ENCODE measurements at places on chromosomes 11 and 22.

DNA sequence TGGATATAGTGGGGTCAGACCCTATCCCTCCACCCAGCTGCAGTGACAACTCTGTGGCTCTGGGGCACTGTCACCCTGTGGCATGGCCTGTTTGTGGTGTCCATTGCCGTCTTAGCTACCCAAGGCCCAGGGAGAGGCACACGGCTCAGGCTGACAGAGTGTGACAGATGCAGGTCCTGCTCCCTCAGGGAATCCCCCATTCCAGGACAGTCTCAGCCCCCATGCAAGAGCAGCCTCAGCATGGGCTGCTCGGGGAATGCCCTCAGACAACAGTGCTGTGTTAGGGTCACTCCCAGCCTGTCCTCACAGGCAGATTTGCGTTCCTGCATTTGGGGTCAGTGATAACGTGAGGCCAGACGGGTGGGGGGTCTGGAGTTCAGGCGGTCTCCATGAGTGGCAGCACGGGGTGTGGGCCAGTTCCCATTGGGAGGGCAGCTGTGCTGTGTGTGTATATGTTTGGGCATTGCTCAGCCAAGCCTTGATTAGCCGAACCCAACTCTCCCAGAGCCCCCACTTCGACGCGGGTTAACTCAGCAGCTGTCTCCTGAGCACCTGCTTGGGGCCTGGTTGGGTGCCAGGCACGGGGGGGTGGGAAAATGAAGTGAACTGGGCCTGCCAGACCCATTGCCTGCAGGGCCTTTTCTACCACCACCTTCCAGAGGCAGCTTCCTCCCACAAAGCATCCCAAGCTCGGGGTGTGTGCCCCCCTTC lies 5.3 kb upstream of the KCNQ1OT1 start:
- no peak for DNase-seq

DNA sequence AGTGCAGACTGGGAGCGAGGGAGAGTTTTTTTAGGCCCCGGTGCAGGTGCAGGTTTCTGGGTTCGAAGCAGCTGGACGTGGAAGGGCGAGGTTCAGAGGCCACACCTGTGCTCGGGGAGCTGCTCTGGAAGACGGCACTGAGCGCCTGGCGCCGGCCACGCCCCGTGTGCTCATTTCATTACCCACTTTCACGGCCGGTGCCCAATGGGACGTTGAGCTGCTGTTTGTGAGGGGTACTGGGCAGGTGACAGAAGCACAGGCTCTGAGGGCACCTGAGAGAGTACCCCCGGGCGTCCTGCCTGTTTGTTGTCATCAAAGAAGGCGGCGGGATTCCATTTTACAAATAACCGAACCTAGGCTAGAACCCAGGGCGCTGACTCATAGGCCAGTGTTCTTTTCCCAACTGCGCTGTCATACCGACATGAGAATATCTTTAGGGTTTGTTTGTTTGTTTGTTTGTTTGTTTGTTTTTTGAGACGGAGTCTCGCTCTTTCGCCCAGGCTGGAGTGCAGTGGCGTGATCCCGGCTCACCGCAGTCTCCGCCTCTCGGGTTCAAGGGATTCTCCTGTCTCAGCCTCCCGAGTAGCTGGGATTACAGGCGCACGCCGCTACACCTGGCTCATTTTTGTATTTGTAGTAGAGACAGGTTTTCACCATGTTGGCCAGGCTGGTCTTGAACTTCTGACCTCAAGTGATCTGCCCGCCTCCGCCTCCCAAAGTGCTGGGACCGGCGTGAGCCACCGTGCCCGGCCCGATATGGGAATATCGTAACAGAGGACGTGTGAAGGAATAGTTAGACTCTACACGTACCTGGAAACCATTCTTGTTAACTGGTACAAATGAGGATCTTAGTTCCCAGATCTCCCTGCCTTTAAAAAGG lies 16.6 kb upstream of the SPTBN2 start:
- peak; percentile 30 for DNase-seq

DNA sequence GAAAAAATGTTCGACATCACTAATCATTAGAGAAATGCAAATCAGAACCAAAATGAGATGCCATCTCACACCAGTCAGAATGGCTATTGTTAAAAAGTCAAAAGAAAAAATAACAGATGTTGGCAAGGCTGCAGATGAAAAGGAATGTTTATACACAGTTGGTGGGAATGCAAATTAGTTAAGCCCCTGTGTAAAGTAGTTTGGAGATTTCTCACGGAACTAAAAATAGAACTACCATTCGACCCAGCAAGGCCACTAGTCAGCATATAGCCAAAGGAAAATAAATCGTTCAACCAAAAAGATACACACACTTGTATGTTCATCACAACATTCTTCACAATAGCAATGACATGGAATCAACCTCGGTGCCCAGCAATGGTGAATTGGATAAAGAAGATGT lies 503.2 kb downstream of the OPCML start:
- no peak for DNase-seq

GRCh38 chr22:20965104-20965887 lies 1.8 kb upstream of the AIFM3 start:
- DNase-seq, result no peak

- DNase-seq, result no peak
Observed at GRCh38 chr11:8807544-8808225, 103.3 kb upstream of the AKIP1 start.

Measured in T-helper 2 cell treated with Interferon-gamma antibody and Interleukin-4, amounts not matched to agents 5 μg/mL and 100 μg/mL, for 36 hours (primary cell).